ENCODE measurements at places on chromosomes 16 and 17.
A peak's percentile ranks its signal among the peaks of the same experiment; 100 is the strongest.

GRCh38 chr16:18802767-18803343 lies 1.5 kb upstream of the ARL6IP1 start:
- no peak for DNase-seq

DNA sequence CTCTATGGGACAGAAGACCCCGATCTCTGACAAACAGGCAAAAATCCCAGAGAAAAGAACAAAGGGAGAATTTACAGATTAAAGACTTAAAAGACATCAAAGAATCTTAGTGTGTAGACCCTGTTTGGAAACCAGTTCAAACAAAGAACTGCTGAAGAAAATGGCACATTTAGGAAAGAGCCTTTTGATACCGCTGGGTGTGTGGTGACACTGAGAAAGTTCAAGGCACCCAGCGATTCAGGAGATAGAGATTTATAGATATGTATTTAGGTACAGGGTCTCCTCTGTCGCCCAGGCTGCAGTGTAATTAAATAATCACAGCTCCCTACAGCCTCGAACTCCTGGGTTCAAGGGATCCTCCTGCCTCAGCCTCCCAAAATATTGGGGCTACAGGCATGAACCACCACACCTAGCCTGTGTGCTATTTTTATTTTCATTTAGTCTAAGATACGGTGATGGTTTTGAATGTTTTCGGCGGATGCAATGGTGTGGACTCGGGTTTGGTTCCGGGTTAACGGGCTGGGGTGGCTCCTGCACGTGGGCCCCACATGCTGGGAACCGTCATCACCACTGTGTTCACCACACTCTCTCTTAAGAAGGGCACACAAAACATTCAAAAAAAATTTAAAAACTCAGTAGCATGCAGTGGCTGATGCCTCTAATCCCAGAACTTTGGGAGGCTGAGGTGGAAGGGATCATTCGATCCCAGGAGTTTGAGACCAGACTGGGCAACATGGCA lies 114.0 kb downstream of the ZNF778 start:
- no peak for DNase-seq

- no peak for DNase-seq
Measured at GRCh38 chr16:85291302-85292148, 179.3 kb upstream of the CIBAR2 start.

- peak; percentile 55 for DNase-seq
Measured at GRCh38 chr16:69112285-69113129, 7.1 kb downstream of the HAS3 start.

- no peak for DNase-seq
Measured at GRCh38 chr17:17344507-17345293, 41.5 kb downstream of the NT5M start.
